ENCODE measurements at places on chromosomes 11 and 22.

GRCh38 chr22:37292641-37293040 lies 10.3 kb downstream of the CYTH4 start:
- DNase-seq: no peak

DNA sequence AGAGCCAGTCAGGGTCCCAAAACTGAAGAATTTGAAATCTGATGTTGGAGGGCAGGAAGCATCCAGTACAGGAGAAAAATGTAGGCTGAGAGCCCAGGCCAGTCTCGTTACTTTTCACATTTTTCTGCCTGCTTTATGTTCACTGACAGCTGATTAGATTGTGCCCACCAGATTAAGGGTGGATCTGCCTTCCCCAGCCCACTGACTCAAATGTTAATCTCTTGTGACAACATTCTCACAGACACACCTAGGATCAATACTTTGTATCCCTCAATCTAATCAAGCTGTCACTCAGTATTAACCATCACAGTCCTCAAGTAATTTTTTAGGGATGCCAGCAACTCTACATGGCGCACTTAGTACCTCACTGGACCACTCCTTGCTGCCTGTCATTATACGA lies 1345.3 kb downstream of the FAM181B start:
- no peak for DNase-seq

GRCh38 chr11:35321111-35321510 lies 98.2 kb downstream of the SLC1A2 start:
- no peak for DNase-seq

- DNase-seq: no peak
Measured at GRCh38 chr22:30414525-30415047, 11.0 kb upstream of the MTFP1 start.

GRCh38 chr11:84019571-84020194 lies 733.5 kb upstream of the CCDC90B start:
- no peak for DNase-seq

- DNase-seq: peak; percentile 33
Measured at GRCh38 chr22:23591201-23591791, 11.2 kb upstream of the IGLL1 start.

- no peak for DNase-seq
Measured at GRCh38 chr11:125250318-125251213, 86.0 kb downstream of the PKNOX2 start.

DNA sequence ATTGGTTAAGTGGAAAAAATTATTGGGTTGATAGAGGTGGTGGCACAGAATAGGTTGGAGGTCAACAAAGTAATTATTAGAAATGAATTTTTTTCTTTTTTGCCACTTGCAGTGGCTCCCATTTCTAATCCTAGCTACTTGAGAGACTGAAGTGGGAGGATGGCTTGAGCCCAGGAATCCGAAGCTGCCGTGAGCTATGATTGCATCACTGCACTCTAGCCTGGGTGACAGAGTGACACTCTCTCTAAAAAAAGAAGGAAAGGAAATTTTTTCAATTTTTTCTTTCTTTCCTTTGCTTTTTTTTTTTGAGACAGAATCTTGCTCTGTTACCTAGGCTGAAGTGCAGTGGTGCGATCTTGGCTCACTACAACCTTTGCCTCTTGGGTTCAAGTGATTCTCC lies 2.2 kb upstream of the BCO2 start:
- no peak for DNase-seq

DNA sequence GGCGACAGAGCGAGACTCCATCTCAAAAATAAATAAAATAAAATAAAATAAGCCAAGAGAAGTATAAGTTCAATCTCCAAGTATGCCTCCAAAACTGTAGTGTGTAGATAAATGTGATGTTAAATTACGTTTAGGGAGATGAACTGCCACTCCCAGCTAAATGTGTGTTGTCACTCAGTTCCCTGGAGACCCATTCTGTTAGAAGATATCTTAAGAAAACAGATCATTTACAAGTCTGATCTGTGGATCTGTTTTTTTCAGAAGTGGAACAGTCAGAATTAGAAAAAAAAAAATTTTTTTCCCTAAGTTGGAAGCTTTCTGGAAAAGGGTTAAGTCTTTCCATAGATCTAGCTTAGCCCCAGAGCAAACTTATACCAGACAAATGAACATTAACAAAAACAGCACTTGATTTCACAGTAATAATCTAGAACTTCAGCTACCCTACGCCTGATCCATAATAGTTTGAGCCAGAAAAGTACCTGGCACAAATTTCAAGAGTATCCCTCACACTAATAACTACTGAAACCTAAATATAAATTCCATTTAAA lies 18.2 kb downstream of the CELF1 start:
- DNase-seq: no peak

DNA sequence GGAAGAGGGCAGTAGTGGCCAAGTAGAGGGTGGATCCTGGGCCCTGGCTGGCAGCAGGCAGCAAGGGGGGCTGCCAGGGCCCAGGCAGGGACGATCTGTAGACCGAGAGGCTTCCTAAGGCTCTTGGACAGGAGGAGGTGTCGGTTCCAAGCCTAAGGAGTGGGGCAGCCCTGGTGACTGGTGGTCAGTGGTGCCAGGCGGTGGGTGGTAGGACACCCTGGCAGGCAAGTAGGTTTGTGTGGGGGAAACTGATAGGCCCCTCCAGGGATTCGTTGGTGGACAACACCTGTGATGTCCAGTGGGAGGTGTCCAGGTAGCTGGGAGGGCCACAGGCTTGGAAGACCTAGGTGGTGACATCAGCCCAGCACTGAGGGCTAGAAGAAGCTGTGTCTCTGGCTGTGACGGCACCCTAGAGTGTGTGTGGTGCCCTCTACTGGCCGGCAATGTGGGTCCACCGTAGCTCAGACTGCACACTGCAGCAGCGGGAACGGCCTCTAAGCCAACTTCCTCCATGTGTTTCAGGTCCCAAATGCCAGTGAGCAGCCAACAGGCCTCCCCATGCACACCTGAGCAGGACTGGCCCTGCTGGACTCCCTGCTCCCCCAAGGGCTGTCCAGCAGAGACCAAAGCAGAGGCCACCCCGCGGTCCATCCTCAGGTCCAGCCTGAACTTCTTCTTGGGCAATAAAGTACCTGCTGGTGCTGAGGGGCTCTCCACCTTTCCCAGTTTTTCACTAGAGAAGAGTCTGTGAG lies 9.4 kb upstream of the SAMM50 start:
- peak; percentile 53 for DNase-seq

- DNase-seq: no peak
Measured at GRCh38 chr11:85540635-85541205, 86.4 kb downstream of the DLG2 start.

DNA sequence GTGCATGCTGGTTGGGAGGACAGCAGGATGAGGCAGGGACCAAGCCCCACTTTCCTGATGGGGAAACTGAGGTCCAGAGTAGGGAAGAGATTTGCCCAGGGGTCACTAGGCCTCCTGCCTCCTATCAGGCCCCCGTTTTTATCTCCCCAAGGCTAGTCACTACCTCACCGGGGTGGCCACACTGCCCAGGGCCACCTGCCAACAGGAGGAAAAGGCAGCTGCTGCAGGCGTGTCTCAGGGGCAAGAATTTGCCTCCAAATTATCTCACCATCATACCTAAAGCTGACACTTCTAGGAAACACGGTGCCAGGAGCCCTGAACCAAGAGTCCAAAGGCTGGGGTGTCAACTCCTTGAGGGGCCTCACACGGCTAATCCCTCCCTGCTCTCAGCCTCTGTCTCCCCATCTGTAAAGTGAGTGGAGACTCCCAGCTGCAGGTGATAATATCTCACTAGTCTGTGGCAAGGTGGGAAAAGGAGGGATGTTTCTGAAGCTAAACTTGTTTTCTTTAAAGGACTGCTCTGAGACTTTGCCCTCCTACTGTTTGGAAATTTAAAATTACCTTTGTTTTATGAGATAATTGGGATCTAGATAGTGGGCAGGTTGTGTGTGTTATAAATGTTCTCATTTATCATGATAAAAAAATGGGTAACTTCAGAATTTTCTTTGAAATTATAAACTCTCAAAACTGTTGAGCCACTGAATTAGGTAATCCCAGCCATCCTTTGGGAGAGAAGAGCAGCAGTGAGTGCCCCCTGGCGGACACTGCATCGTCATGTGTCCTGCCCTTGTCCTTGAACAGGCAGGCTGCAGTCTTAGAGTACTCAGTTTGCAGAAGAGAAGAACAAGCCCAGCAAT lies 60.0 kb downstream of the MYO7A start:
- DNase-seq: peak; percentile 35

DNA sequence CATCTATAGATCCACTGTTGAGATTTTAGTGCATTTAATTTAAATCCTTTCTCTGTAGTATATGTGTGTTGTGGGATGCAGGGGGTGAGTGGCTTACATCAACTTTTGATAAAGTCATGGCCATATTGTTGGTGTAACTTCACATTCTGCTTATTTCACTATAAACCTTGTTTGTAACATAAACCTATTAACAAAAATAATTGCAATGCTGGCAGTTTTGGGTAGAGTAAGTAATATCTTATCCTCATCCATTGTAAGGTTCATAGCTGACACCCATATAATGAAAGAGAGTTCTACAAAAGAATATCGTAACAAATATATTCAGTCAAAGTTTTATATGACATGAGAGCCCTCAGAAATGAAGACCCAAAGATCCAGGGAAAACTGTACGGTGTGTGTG lies 601.7 kb upstream of the ANO3 start:
- DNase-seq: no peak

DNA sequence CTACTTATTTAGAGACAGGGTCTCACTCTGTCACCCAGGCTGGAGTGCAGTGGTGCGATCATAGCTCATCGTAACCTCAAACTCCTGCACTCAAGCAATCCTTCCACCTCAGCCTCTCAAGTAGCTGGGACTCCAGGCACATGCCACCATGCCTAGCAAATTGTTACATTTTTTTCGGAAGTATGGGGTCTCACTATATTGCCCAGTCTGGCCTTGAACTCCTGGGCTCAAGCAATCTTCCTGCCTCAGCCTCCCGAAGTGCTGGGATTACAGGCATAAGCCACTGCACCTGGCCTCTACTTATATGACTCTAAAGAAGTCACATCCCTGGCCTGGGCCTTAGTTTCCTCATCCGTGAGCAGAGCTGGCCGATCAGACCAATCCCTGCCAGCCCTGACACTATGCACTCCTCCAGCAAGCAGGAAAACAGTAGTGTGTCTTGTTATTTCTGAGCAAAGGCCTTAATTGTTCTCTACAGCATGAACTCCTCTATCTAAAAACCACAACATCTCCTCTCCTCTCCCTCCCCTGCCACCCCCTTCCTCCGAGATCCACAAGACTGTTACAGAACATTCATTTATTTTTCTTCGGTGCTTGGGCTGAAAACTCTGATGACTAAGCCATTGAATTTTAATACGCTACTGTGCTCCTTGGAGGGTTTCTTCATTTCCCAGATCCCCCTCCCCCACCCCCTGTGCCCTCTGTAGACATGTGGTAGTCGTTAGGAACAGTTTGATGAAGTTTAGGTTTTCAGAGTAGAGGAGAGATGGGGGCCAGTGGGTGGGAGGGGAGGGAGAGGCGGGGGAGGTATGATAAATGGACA lies 91.5 kb downstream of the ABTB2 start:
- no peak for DNase-seq

DNA sequence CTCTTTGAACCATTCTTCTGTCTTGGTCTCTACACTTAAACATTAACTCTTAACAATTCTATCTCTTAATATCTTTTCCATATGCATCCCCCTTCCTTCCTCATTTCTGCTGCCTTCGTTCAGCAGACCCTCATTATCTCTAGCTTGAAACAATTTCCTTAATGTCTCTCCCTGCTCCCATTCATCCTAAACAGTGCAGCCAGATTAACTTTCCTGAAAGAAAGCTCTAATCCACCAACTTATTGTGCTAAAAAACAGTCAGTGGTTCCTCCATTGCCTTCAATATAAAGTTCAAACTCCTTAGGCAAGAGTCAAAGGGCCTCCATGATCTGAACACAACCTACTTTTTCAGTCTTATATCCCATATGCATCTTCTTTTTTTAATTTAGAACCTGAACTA lies 42.5 kb downstream of the SOX6 start:
- DNase-seq: no peak

DNA sequence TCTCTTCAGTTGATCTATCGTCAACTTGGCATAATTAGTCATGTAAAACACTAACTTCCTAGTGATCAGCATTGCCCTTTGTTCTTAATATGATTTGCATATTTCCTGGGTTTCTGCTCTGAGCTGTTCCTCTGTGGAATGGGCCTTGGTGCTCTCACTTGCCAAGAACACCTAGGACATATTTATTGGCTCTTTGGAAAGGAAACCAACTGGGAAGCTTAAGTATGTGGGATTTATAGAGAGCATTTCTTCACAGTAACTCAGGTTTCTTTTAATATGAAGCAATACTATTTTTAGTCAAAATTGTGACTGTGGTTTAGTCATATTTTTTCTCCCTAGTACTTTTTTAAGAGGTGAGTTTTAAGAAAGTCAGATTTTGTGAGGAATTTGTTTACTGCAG lies 28.8 kb downstream of the FAT3 start:
- no peak for DNase-seq

- DNase-seq: no peak
Measured at GRCh38 chr22:41123151-41123550, 30.8 kb downstream of the EP300 start.

- DNase-seq: no peak
Measured at GRCh38 chr22:50278956-50279619, 8.9 kb upstream of the MAPK11 start.

DNA sequence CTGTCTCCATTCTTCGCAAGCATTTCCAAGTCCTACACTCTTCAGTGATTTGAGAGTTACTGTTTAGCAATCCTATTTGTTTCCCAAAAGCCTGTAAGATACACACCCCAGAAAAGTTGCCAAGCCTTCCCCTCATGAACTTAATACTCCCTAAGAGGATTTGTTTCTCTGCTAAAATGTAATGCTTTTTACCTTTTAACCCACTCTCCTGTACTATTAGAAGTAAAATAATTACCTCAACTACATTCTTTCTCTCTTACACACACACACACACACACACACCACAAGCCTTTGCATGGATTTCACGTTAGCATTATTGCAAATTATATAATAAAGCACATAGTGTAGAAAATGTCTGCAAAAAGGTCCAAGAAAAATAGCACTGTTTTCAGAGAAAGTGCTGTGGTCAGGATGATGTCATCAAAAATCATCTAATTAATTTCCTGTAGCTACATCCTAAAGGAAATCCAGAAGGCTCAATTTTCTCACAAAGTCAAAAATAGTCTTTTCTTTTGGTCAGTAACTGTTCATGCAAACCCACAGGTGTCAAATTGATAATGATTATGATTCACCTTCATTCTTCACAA lies 364.1 kb upstream of the PITPNB start:
- DNase-seq: no peak

- DNase-seq: no peak
Measured at GRCh38 chr22:23673050-23673620, 17.7 kb upstream of the RGL4 start.

GRCh38 chr22:42270510-42271190 lies at the start of gene TCF20:
TCF20 (minus strand) TSS chr22:42270653; CDS start chr22:42215305, 55,348 bp downstream.
- peak; percentile 73 for DNase-seq

DNA sequence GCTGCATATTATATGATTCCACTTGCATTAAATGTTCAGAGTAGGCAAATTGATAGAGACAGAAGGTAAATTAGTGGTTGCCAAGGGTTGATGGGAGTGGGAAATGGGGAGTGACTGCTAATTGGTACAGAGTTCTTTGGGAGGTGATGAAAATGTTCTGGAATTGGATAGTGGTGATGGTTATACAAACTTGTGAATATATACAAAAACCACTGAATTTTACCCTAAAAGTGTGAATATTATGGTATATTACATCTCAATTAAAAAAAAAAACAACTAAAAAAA lies 52.5 kb downstream of the ARRB1 start:
- no peak for DNase-seq

- no peak for DNase-seq
Measured at GRCh38 chr11:6844356-6844755, 1.1 kb upstream of the OR10A5 start.

GRCh38 chr11:41116970-41117369 lies 342.5 kb downstream of the LRRC4C start:
- DNase-seq: no peak

- peak; percentile 57 for DNase-seq
Measured at GRCh38 chr22:37260901-37261336, 16.9 kb upstream of the RAC2 start.
